ENCODE measurements at places on chromosomes 5 and 9.
A peak's percentile ranks its signal among the peaks of the same experiment; 100 is the strongest.

DNA sequence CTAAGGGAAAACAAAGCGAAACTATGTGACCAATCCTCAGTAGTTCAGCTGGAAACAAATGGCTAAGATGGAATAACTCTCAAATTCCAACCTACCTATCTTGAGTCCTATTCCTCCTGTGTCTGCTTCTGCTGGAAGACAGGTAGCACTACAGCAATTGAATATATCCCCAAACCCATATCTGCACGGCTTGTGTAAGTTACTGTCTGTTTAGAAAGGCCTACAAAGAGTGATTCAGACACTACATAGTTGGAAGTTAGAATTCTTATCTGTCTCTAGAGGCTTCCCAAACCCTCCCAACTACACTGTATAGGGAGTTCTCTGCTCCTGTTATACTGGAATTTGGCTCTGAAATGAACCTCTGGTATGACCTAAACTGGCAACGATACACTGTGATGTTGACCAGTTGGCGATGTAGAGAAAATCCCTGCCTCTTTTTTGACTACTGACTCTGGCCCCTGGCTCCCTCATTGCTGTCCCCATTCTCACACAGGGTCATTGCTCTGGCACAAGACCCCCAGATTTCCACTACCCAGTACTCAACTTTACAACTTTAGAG, 22.6 kb upstream of the NADK2 start:
- no peak overlapping the region for H3K27ac ChIP-seq
- no peaks in the 10 kb centered on the region for H3K36me3 ChIP-seq
- DNase-seq: no peak
- no peaks in the 10 kb centered on the region for H3K4me1 ChIP-seq
- no peak overlapping the region for H3K4me3 ChIP-seq

DNA sequence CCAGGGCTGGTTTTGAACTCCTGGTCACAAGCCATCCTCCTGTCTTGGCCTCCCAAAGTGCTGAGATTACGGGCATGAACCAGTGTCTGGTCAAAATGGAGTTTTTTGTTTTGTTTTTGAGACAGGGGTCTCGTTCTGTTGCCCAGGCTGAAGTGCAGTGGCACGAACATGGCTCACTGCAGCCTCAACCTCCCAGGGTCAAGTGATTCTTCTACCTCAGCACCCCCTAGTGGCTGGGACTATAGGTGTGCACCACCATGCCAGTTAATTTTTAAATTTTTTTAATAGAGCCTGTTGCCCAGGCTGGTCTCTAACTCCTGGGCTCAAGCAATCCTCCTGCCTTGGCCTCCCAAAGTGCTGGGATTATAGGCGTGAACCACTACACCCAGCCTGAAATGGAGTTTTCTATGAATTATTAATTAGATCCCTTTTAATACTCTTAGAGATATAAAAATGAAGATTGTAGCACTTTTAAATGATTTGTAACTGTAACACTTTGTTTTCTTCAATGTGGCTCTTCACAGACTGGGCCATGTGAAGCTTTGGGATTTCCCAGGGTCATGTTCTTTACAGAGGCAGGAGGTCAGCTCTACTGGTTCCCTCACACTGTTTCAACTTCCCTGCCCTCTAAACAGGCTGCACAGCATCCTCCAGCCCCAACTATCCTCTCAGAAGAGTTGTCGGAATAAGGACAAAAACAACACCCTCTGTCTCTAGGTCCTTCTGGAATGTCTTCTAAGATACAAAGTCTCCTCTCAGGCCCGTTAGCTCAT, 32.7 kb upstream of the SPARC start:
- H3K4me3 ChIP-seq: no peak overlapping the region
- H3K27ac ChIP-seq: no peak overlapping the region
- H3K36me3 ChIP-seq: no peaks in the 10 kb centered on the region
- peaks cover 16% of the 10 kb centered on the region for H3K4me1 ChIP-seq
- H3K27me3 ChIP-seq: no peaks in the 10 kb centered on the region

DNA sequence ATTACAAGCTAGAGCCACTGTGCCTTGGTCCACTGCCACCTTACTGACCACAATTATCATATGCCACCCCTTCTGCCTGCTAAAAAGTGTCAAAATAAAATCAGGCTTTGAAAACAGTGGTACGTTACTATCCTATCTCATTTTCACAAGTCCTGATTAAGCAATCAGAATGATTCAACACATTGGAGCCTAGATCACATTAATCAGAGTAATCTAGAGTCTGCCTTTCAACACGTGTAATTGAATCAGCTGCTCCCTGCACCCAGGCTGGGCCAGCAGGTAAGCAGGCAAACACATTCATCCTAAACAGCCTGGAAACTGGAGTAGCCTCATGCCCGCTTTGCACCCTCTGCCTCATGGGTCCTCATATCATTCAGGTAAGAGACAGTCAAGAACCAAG, 186.2 kb downstream of the DCP2 start:
- H3K36me3 ChIP-seq: no peaks in the 10 kb centered on the region
- DNase-seq: no peak
- H3K27ac ChIP-seq: no peak overlapping the region
- H3K4me1 ChIP-seq: peaks cover 24% of the 10 kb centered on the region

DNA sequence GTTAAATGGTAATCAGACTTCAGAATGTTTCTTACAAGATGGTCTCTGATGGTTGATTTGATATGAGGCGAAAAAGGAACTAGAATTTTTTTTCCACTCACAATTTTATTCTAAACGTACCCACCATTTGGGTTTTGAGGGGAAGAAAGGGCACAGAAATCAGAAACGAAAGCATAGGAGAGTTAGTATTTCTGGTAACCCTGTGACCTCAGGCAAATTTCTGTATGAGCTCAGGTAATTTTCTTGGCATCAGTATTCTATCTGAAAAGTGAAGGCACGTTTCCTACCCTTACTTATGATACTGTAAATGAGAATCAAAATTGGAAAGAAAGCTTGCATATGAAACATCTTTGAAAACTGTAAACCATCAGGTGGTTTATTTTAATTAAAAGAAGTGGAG, 26.5 kb downstream of the TMEFF1 start:
- H3K27me3 ChIP-seq: no peaks in the 10 kb centered on the region
- peaks cover 6% of the 10 kb centered on the region for H3K4me1 ChIP-seq
- DNase-seq: no peak
- no peak overlapping the region for H3K4me3 ChIP-seq
- peaks cover 26% of the 10 kb centered on the region for H3K36me3 ChIP-seq
- H3K27ac ChIP-seq: no peak overlapping the region

DNA sequence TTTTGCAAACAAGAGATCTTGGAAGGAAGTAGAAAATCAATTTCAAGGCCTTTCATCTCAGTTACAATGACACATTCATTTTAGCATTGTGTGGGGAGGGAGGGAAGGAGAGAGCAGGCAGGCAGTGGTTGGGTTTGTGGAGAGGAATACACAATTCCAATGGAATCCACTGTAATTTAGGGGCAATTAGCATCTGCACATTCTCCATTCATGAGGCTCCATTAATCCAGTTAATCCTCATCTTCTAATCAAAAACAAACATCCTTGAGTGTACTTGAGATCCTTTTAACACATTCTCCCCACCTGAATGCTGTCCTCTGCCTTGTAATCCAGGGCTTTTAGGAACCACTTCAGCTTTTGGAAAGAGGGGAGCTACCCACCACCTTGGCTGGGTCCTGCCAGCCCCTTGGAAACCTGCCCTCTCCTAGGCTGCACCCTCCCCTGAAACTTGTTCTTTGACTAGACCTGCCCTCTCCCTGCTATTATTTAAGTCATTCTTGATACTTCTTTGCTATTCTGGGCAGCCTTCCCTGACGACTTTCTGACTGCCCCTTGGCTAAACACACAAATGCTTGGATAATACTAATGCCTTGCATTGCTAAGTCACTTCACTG, 271.2 kb downstream of the SLIT3 start:
- H3K27ac ChIP-seq: peak overlapping the region; percentile 66
- no peak for DNase-seq
- no peaks in the 10 kb centered on the region for H3K27me3 ChIP-seq
- peaks cover 28% of the 10 kb centered on the region for H3K4me1 ChIP-seq
- peaks cover 7% of the 10 kb centered on the region for H3K36me3 ChIP-seq
- H3K4me3 ChIP-seq: no peak overlapping the region

GRCh38 chr5:119395080-119395836, 39.4 kb downstream of the TNFAIP8 start:
- H3K27me3 ChIP-seq: no peaks in the 10 kb centered on the region
- H3K27ac ChIP-seq: no peak overlapping the region
- H3K4me3 ChIP-seq: no peak overlapping the region
- H3K4me1 ChIP-seq: peaks cover 22% of the 10 kb centered on the region

DNA sequence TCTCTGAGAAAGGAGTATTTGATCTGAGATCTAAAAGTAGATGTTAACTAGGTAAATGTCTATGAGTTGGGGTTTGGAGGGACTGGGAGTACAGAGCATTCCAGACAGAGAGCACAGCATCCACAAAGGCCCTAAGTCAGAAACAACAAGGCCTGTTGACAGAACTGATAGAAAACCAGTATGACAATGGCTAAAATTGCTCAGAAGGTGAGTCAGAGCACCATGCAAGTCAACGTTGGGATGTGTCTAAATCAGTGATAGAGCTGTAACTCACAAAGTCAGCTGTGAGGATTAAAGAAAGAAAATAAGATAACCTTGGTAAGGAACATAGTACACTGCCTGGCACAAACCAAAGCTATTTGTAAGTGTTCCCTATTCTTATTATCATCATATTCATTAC, 124.0 kb downstream of the CETN3 start:
- H3K27me3 ChIP-seq: no peaks in the 10 kb centered on the region
- H3K4me3 ChIP-seq: no peak overlapping the region
- H3K27ac ChIP-seq: no peak overlapping the region
- DNase-seq: no peak

DNA sequence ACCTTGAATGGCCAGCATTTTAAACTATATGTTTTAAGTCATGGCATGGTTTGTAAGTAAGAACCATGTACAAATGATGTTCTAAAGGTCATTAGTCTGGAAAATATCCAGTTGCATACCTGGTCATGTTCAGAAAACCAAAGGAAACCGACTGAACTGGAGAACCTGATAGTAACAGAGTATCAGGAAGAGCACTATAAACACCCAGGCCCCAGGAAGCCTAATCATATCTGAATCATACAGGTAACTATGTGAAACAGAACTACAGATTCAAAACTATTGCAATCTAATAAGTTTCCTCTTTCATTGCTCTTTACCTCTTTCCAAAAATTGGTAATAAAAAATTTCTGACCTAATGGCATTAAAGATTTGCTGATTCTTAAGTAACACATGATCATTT, 500.3 kb downstream of the ARHGEF28 start:
- H3K4me3 ChIP-seq: no peak overlapping the region
- H3K4me1 ChIP-seq: peaks cover 57% of the 10 kb centered on the region
- DNase-seq: no peak
- H3K27me3 ChIP-seq: no peaks in the 10 kb centered on the region
- H3K36me3 ChIP-seq: no peaks in the 10 kb centered on the region

- no peak overlapping the region for H3K27ac ChIP-seq
- H3K4me3 ChIP-seq: no peak overlapping the region
- H3K27me3 ChIP-seq: no peaks in the 10 kb centered on the region
- H3K4me1 ChIP-seq: peaks cover 11% of the 10 kb centered on the region
Measured at GRCh38 chr5:104353371-104353770, 790.8 kb upstream of the NUDT12 start.

Measured in mesothelial cell of epicardium (in vitro differentiated cells).